SK-N-DZ (cell line): ENCODE measurements at places on chromosomes 5 and 9.

GRCh38 chr5:175555168-175555785 is 76.9 kb downstream of the SFXN1 start:
- no peak for DNase-seq

- DNase-seq = no peak
These were observed 106.3 kb downstream of the DMXL1 start for GRCh38 chr5:119177226-119177625.

GRCh38 chr5:36613241-36613640 is 6.8 kb downstream of the SLC1A3 start:
- no peak for DNase-seq

GRCh38 chr9:129596541-129597331 is 24.2 kb downstream of the C9orf50 start:
- peak; percentile 90 for DNase-seq

GRCh38 chr5:32711362-32711680 is 200 bp downstream of the NPR3 start:
- DNase-seq = no peak

- DNase-seq = no peak
These were observed 2.0 kb downstream of the HAVCR2 start for GRCh38 chr5:157106630-157107461.

DNA sequence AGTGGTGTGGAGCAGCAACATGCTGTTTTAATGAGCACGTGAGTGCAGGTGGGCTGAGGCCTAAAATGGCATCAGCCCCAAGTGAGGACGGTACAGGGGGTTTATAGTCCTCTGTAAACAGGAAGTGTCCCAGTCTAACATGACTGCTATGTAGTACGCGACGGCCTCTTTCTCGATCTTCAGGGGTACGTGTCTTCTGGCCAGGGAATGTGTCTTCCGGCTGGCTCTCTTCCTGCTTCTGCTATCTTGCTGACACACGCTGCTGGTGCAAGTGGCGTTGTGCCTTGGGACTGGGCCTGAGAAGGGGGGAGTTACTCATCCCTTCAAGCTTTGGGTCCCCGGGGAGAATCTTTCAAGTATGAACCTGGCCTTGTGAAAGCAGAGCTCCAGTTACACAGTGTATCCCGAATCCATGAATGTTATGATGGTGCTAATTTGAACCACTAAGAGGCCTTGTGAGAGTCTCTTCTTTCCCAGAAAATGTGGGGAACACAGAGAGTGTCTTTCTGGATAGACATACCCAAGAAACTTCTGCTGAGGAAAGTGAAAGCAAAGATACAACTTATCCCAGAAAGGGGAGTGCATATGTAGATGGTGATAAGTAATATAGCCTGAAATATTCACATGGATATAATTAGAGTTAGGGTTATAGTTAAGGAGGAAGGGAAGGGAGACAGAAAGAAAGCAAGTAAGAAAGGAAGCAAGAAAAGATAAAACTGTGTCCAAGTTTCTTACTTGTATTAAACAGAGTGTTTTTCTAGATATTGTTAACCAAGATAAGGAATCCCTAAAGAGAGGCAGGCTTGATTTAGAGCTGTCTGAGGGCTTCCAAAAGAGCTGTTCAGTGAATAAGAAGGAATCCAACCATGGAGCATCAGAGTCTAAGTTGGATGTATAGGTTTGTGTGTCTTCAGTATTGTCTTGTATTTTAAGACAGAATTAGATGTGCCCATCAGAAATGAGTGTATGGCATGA is 35.5 kb upstream of the ANXA2R start:
- DNase-seq = no peak

DNA sequence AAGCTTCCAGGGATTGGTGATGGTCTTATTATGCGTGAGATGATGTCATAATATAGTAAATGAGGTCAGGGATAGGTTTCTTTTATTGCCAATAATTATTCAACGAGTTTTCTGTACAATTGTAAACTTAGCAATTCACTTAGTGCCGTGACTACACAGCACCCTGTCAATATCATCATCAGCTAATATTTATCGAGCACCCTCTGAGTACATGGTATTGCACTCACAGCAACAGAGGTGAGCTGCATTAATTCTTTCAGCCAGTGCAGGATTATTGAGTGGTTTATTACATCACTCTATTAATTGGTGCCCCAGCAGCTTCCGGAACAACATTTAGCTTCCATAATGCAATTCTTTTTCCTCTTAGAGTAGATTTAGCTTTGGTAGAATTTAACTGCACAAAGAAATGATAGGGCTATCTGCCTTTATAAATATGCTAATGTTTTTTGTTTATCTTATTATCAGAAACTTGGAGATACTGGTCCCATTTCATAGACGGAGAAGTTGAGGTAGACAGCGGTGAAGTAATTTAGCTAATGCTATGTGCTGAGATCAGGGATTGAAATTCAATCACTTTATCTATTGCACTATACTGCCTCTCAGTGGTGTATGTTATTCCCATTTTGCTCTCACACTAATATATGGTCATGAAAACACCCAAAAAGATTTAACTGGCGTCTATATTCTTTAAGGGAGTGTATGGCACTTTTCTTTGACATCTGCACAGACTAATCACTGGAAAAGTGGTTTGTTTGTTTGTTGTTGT is 726.1 kb upstream of the WWC1 start:
- peak; percentile 31 for DNase-seq

GRCh38 chr9:3342159-3342777 is 183.5 kb downstream of the RFX3 start:
- no peak for DNase-seq

- DNase-seq = no peak
These were observed 8.4 kb upstream of the SPINK4 start for GRCh38 chr9:33231623-33231942.

GRCh38 chr5:37553720-37554404 is 174.7 kb downstream of the WDR70 start:
- DNase-seq = no peak

DNA sequence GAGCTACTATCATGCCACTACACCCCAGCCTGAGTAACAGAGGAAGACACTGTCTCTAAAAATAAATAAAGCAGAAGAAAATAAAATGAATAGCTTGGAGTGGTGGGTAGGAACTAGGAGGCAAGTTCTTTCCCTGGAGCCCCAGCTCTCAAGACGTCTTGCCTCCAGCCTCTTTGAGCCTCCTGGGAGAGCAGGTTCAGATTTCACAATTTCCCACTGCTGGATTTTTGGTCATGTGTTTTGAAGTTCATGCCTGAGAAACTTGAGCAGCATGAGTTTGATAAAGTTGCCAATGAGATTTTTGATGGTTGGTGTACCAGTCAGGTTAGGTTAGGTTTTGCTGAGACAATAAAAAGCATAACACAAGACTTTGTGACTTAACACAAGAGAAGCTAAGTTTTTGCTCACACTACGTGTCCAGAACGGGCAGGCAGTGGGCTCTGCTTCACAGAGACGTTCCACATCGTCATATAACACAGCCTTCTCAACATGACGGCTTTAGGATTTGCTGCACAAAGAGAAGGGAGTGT is 4.1 kb upstream of the CCDC69 start:
- DNase-seq = no peak

DNA sequence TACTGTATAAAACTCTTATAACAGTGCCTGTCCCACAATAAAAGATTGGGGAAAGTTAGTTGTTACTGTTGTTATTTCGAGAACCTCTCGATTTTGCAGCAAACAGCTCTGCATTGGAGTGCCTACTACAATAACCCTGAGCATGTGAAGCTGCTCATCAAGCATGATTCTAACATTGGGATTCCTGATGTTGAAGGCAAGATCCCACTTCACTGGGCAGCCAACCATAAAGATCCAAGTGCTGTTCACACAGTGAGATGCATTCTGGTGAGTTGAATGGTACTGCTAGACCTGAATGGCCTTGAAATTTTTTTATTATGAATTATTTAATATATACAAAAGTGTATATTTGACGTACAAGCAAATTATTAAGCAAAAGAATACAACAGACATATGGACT is 123.2 kb downstream of the TEX10 start:
- DNase-seq = no peak

GRCh38 chr5:63249960-63250359 is 671.3 kb downstream of the LRRC70 start:
- DNase-seq = no peak

- DNase-seq = no peak
These were observed 70.7 kb upstream of the MAN2A1 start for GRCh38 chr5:109619021-109619460.

GRCh38 chr9:102237094-102237493 is 498.6 kb upstream of the GRIN3A start:
- DNase-seq = no peak

- DNase-seq = no peak
These were observed 14.8 kb downstream of the ODF2 start for GRCh38 chr9:128470560-128470959.

DNA sequence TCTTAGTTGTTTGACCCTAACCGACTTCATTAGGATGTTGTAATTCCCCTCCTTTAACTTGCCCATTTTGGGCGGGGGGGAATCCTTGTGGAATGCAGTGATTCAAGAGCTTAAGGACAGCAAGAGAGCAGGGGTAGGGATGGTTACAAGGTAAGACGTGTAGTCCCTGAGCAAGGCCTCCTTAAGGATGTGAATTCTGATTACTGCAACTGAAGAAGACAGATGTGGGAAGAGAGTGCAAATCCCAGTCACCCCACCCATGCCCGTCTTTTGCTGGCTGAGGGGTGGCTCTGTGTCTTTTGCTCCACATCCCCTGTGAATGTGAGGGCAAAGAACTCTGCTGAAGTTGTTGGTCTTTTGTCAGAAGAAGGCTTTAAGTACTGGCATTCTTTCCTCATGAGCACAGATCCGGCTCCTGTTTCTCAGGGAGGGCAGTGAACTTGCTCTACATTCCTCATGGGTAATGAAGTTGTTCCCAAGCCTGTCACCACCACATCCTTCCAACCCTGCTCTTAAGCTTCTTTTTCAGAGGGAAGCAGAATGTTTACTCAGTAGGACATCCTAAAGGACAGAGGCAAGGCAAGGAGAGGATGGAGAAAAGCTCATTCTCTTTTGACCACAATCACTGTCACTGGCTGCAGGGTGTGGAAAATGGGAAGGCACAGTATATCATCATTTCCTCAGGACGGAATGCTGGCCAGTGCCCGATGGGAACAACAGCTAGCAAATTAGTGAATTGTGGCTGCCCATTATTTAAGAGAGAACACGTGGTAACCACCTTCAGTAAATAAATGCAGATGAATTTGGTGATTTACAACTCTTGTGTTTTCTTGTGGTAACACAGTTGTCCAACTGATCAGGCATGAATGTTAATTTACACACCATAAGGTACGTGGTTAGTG is 61.5 kb downstream of the RAI14 start:
- no peak for DNase-seq

DNA sequence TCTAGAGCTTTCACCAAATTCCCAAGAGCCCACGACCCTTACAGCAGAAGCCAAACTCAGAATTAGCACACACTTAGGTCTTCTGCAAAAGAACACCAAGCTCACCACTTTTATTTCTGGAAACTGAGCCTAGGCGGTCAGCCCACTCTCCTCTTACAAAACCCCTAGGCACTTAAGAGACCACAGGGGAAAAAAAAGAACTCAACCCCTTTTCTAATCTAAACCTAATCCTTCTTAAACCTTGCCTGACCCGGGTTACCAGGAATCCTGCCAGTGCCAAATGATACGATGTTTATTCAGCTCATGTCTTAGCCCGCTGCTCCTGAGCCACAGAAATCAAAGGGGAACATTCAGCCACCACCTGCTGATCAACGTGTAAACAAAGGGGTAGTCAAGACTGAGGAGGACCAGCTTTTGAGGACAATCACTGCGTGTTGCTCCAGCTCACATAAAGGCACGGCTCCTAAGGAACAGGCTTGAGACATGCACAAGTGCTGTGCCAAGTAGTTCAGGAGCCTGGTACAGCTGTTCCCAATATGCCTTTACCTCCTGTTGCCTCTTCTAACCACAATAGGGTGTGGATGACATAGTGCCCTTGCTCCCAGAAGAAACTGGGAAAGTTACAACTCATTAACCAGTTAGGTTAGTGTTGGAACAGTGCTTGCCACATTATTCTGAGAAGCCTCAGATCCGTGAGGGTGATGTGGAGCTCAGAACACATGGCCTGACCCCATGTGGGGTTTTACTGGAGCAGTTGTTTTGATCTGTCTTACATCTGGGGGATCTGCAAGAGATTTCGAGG is 49.3 kb downstream of the ZFAND5 start:
- no peak for DNase-seq

DNA sequence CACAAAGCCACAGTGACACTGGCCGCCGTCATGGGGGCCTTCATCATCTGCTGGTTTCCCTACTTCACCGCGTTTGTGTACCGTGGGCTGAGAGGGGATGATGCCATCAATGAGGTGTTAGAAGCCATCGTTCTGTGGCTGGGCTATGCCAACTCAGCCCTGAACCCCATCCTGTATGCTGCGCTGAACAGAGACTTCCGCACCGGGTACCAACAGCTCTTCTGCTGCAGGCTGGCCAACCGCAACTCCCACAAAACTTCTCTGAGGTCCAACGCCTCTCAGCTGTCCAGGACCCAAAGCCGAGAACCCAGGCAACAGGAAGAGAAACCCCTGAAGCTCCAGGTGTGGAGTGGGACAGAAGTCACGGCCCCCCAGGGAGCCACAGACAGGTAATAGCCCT is 26.1 kb downstream of the HRH2 start:
- no peak for DNase-seq

GRCh38 chr5:60638300-60638699 is 61.7 kb downstream of the DEPDC1B start:
- no peak for DNase-seq

- DNase-seq = no peak
These were observed 1.5 kb downstream of the PAPPA start for GRCh38 chr9:116154976-116155697.

DNA sequence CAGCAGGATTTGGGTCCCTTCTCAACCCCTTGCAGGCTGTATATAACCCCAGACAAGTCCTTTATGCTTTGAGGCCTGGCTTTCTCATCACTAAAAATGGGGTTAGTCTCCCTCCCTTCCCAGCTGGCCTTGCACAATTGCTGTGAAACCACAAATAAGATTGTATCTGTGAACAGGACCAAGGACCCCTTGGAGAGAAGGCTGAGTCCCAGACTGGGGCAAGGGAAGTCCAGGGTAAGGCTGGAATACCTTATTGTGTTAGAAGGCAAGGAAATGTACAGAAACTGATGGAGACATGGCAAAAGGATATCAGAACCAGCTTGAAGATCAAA is 11.4 kb downstream of the MACROH2A1 start:
- DNase-seq = no peak

DNA sequence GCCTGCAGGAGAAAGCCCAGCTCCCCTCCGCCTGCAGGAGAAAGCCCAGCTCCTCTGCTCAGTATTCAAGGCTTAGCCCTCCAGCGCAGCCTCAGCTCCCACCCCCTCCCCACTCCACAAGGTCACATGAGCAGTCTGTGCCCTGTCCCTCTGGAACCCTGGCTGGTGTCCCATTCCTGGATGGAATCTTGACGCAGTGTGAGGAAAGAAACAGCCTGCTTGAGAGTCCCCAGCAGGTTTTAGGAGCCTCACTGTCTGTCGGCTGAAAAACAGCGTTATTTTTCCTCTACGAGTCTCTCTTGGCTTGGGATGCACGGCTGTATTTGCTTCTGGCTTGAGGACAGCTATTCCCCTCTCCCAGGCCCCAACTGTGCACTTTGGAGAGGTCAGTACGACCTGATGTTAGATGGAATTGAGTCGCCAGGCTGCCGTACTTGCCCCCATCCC is 210.1 kb upstream of the TRIM32 start:
- DNase-seq = no peak

- no peak for DNase-seq
These were observed 266.5 kb upstream of the EFNA5 start for GRCh38 chr5:107937204-107937603.

- DNase-seq = no peak
These were observed 152.8 kb upstream of the DAP start for GRCh38 chr5:10913841-10914240.

- peak; percentile 99 for DNase-seq
These were observed 579.7 kb upstream of the ZNF608 start for GRCh38 chr5:125326150-125326510.
